ENCODE measurements at places on chromosomes 11 and 22. TPM values are rescaled to one million over a fixed set of nuclear protein-coding genes. Genes with fewer than 3 reads are reported as not detected.

GRCh38 chr11:128709402-128709801 is 15.5 kb downstream of the FLI1 start:
- no peak for DNase-seq

- DNase-seq = no peak
Observed at GRCh38 chr22:37998543-37998942, 14.2 kb upstream of the SOX10 start.

DNA sequence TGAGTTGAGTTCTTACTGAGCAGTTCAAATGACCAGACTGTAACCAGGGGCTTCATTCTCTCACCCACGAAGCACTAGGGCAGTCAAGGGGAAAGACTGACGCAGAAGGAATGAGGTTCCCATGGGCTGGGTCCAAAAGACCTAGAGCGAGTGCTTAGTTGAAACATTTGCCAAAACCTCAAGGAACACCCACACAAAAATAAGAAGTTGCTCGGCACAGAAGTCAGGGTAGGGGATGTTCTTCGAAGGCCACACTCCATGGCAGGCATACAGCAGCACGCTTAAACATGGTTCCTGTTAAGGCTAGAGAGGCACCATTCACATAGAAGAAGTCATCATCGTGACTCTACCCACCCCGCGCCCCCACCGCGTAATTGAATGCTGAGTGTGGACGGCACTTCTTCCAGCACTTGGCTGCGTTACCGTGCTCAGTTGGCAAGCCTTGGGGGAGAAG is 52.9 kb downstream of the TIMP3 start:
- no peak for DNase-seq

DNA sequence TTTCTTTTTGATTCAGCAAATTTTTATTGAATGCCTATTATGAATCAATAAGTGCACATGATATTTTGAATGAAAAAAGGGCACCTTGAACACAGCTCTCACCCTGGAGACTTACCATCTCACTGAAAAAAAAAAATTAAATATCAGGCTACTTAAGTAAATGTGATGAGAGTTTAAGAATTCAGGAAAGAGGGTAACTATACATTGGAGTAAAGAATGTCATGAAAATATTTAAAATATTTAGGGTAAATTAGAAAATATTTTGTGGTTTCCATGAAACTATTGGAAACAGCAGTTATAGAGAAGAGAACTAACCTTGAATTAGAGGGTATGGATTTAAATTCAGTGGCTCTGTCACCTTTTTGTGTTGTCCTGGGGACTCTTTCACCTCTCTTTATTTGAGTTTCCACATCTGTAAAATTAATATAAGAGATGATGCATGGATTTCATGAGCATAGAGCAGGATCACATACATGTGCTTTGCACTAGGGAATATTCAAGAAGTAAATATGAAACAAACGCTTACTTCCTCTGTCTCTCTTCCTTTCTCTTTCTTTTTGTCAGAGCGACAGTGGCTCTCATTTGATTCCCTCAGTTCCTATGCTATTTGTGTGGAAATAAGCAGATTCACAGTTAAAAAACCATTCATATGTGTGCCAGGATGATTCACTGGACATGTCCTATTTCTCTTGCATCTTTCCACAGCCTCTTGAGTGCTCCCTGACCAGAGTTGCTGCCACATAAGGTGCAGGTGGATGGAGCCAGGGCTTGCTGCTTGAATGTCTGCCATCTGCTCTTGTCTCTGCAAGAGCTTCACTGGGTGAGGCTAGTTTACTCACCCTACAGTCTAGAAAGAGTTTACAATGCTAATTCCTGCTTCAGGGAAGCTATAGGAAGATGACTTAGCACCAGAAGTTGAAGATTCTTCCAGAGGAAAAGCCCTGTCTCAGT is 533.1 kb downstream of the ETS1 start:
- DNase-seq = no peak

GRCh38 chr22:18121954-18122554 is 11.4 kb downstream of the TUBA8 start:
- DNase-seq = no peak

GRCh38 chr11:95359756-95360155 is 128.8 kb upstream of the SESN3 start:
- no peak for DNase-seq

Gene TMEM121B
- polyA plus RNA-seq = 0.78 TPM

Gene CELF1
- 109 TPM for polyA plus RNA-seq

Gene FREY1
- polyA plus RNA-seq = 0.55 TPM

Gene OPCML
- 18.5 TPM for polyA plus RNA-seq

Gene PATE2
- 0.11 TPM for polyA plus RNA-seq

Data from right renal pelvis (tissue), 4 donors.